NCI-H1417 treated with DMSO at 0.1 percent for 48 hours (cell line): ENCODE measurements at places on chromosomes 3 and 15.

DNA sequence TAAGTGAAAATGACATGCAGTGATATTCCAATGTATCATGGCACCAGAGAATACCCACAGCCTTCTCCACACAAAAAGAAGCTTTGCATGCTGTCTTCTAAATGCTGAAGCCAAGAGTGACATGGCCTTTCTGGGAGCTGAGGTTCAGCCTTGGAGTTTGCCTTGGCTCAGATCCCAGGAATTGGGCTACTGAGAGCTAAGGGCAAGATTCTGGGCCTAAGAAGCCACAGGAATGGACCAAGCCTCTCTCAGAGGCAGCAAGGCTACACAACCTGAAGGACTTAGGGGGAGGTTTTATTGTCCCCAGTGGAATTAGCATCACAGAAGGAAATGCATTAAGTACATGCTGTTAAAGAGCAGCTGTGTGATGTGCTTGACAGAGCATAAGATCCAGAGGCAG lies 1078.5 kb downstream of the TUSC7 start:
- no peak for DNase-seq

- DNase-seq: no peak
These were observed 61.8 kb upstream of the SCN5A start for GRCh38 chr3:38711321-38711720.

GRCh38 chr15:44500555-44500954 lies 36.4 kb upstream of the EIF3J start:
- DNase-seq: no peak

DNA sequence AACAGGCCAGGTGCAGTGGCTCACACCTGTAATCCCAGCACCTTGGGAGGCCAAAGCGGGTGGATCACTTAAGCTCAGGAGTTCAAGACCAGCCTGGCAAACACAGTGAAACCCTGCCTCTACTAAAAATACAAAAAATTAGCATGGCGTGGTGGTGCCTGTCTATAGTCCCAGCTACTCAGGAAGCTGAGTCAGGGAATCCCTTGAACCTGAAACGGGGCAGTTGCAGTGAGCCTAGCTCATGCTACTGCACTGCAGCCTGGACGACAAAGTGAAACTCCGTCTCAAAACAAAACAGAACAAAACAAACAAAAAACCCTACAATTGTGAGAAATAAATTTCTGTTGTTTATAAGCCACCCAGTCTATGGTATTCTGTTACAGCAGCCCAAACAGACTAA lies 94.7 kb downstream of the PIK3CB start:
- DNase-seq: no peak

GRCh38 chr3:63979093-63979885 lies 44.0 kb downstream of the PSMD6 start:
- no peak for DNase-seq

GRCh38 chr15:60814062-60814461 lies 335.1 kb upstream of the ICE2 start:
- no peak for DNase-seq

DNA sequence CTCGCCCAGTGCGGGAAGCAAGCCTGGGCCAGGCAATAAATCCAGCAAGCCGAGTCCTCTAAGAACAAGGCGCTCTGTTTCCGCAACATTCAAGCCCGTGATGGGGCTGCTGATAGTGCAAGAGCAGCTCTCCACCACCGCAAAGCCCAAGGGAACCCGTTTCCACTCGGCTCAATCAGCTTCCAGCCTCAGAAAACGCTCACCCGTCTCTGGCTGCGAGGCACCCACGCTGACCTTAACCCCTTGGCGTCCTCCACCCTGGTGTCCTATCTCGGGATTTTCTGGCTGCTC lies 17.8 kb downstream of the SPATA12 start:
- DNase-seq: no peak

DNA sequence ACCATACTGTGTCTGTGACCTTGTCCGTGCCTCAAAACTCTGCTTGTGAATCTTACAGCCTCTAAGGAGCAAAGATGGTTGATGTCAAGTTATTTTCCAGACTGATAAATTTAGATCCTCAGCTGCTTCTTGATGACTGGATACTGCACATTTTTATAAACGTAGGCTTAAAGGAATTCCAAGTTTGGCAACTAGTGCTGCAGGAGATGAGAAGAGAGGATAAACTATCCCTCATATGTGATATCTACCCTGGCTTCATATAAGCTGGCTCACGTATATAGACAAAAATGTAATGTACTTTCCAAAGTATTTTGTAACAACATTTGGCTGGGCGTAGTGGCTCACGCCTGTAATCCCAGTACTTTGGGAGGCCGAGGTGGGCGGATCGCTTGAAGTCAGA lies 89.6 kb downstream of the GMPS start:
- no peak for DNase-seq

DNA sequence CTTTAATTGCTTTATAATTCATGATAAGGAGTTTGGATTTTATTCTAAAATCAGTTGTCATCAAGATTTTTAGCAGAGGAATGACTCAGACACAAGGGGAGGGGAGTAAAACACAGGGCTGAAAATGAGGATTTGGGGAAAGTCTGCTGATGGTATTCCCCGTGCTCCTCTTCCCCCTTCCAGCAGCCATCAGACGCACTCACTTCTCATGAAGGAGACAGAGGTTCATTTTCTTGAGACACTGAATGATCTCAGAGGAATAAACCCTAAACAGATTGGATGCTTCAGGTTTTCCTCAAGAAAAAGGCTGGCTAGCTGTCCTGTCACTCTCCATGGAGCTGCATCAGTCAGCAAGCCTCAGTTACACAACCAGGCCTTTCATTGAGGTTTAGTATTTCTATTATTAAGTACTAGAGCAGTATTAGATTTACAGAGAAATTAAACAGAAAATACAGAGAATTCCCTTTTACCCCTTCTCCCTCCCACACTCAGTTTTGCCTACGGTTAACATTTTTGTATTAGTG lies 166.4 kb downstream of the C3orf70 start:
- no peak for DNase-seq
